ENCODE measurements at places on chromosomes 7 and 10.

DNA sequence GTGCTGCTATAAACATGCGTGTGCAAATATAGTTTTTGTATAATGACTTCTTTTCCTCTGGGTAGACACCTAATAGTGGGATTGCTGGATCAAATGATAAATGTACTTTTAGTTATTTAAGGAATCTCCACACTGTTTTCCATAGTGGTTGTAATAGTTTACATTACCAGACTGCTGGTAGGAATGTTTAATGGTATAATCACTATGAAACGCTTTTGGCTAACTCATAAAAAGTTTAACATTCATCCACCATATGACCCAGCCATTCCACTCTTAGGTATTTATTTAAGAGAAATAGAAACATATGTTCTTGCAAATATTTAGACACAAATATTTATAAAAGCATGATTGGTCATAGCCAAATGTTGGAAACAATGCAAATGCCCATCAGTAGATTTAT is 32.1 kb upstream of the TFEC start:
- no peak for DNase-seq

GRCh38 chr10:60870416-60870728 is 73.6 kb downstream of the RHOBTB1 start:
- DNase-seq, result no peak

DNA sequence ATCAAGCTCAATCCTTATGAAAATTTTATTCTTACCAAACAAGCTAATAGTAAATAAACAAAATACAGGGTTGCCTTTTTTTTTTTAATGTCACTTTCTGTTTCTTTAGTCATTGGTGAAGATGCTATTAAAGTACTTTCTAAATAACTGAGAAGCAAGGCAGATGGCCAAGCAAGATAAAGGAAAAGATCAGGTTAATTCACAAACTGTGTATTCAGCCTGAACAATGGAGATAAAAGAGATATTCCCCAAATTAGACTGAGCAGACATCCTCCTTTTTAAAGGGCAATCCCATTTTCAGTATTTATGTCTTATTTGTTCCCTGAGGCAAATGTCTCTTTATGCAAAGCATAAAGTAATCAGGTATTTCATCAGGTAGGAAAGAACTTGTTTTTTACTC is 23.1 kb upstream of the XRCC2 start:
- no peak for DNase-seq

GRCh38 chr7:74013539-74014272 is 14.3 kb upstream of the ELN start:
- no peak for DNase-seq

GRCh38 chr10:80187060-80187459 is 18.3 kb downstream of the ANXA11 start:
- no peak for DNase-seq

DNA sequence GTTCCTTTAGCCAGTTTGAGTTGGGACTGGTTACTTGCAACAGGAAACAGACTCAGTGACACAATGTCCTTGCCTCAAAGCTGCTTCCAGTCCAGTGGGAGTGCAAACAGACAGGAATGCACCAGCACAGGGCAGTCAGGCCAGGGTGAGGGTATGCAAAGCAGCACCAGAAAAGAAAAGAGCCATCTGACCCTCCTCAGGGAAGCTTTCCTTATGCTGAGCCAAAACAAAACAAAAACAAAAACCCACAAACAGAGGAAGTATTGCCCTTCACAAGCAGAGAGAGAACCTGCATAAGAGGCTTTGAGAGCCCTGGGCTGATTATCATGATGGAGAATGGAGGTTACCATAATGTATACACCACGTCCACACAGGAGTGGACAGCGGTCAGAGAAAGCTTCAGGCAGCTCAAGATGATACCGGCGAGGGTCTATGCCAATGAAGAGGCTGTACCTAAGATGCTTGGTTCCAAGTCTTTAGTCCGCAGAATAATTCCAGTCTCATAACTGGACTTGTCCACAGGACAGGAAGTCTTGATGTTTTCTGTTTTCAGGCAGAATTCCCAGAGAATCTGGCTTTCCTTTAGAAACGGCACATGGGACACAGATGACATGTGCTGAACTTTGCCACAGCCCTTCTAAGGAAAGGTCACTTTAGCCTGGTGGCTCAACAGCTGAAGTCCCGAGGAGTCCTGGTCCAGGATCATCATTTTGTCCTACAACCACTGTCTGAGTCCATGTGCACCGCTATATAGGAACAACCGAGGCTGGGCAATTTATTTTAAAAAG is 263.3 kb downstream of the TNS3 start:
- no peak for DNase-seq

DNA sequence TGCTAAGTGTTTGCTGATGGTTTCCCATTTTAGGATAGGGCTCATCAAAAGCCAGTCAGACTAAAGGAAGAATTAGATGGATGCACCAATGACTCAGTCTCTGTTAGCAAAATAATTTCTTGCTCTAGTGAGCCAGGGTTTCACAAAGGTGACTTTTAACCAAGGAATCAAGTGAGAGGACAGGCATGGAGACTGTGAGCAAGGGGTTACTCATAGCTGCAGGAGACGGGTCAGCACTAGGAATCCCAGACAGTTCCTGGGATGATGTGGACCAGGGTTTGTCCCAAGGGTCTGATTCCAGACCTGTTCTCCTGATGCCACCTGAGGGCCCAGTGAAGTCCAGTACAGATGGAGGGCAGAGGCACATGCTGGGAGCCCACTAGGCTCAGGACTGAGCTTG is 138.1 kb downstream of the NOC3L start:
- DNase-seq, result no peak

- no peak for DNase-seq
Observed at GRCh38 chr7:21066221-21066620, 279.5 kb upstream of the SP8 start.

DNA sequence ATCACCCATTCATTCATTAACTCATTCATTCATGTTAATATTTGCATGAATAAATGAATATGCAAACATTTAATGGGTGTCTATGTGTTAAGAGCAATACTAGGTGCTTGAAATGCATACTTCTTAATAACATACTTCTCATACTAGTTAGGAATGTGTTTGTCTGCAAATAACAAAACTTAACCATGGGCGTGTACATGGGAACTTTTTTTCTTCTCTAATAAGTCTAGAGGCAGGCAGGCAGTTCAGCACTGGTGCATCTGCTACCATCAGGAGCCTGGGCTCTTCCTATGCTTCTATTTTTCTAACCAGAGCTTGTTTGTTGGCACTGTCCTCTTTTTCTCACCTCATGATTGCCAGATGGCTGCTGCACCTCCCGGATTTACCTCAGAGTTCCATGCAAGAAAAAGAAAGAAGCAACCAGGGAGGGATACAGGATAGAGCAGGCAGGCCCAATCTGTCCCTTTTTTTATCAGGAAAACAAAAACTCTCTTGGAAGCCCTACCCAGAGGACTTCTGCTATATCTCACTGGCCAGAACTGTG is 22.7 kb downstream of the CDHR3 start:
- DNase-seq, result no peak

DNA sequence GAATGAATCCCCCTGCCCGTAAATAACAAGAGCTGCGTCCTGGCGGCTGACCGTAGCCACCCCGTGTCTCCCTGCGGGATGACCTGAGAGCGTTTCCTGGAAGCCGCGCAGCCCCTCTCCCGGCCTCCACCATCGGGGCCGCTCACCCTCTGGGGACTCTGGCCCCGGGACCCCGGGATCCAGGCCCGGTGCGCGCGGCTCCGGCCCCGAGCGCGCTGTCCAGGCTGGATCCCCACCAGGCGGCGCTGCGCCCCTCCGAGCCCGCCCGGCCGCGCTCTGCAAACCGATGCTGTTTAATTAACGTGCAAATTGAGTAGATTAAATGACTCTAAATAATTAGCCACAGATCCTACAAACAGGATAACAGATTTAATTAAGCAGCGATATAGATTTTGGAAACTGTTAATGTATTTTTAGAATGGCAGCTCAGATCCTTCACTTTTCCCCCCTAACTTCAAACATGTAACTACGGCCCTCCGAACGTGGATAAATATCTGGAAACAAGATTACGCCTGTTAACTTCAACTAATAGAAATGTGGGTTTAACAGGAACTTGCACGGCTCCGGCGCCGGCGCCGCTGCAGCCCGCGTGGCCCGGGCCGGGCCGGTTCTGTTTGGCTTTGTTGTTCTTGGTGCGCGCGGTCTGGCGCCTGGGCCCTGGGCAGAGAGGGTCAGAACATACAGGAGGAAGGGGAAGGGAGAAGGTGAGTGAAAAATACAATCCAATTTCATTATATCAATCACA is 7.1 kb upstream of the UNCX start:
- peak; percentile 46 for DNase-seq

DNA sequence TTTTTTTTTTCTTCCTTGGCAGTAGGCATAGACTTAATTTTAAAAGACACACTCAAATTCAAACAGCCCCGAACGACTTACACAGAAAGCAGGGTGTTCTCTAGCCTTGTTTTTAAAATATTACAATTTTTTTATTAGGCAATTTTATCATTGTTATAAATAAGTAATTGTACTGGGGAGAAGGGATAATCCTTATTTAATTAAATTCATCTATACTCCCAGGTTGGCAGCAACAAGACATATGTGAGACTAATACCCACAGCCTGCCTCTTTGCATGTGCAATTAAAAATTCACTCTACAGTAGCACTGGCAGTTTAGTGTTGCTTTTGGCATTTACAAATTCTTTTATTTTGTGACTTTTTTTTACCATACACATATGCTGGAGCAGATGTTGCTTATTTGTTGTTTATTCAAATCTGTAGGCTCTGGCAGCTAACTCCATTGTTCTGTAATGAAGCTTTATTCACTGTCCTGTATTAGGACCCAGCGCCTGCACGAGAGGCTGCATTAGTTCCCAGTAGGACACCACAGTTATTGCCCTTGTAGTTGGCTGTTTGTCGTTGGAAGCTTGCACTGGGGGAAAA is 84.9 kb upstream of the PPP1R17 start:
- DNase-seq, result no peak

DNA sequence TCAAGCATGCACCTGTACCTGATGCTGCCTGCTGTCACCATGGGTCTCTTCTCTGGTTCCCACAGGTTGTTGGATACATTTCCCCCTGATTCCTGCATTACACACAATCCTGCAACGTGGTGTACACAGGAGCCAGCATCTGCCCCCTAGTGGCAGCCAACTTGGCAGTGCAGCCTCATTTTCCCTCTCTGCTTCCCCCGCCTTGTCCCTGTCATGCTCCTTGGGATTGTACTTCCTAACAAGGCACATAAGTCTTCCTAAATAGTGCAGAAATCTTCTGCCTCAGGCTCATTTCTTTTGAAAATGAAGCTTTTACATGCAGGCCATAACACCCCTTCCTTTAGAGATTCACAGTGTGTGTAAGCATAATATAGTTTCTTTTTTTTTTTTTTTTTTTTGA is 387.5 kb downstream of the CCSER2 start:
- DNase-seq, result peak; percentile 4

GRCh38 chr7:72266771-72267170 is 145.4 kb downstream of the CALN1 start:
- no peak for DNase-seq

DNA sequence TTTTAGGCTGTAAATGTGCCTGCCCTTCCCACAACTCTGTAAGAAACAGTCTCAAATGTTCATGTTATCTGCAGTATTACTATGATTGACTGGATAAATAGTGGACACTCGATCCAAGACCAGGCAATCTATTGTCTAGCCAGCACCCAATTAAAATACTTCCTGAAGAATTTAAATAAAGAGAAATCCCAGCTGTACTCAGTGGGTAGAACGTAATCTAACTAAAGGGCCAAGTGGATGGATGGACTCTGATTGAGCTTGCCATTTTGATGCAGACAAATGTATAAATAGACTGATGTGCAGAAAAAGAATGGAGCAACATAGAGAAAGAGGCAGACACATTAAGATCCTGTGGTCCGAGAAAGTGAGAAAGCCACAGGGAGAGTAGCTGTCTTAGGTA is 158.0 kb downstream of the IPMK start:
- no peak for DNase-seq

DNA sequence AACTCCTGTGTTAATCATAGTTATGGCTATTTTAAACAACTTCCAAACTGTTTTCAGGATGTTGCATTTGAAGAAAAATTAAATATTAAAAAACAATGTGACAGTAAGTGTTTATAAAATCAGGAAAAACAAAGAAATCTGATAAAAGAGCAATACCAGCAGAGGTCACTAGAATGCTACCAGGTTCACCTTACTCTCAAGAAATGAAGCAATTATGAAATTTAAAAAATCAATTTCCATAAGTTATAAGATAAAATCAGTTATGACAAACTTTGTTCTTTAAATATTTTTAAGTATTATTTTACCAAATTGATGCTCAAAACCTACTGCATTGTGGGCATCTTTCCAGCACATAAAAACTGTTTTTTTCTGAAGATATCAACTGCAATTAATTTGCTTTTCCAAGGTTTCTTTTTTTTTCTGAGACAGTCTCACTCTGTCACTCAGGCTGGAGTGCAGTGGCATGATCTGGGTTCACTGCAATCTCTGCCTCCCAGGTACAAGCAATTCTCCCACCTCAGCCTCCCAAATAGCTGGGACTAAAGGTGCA is 50.7 kb upstream of the RHEB start:
- no peak for DNase-seq

- DNase-seq, result no peak
Observed at GRCh38 chr7:28688651-28689050, 269.5 kb downstream of the TRIL start.

- DNase-seq, result peak; percentile 1
Observed at GRCh38 chr10:27998178-27998953, 513 bp downstream of the ODAD2 start.

- DNase-seq, result no peak
Observed at GRCh38 chr10:76324283-76324682, 892.9 kb downstream of the LRMDA start.

DNA sequence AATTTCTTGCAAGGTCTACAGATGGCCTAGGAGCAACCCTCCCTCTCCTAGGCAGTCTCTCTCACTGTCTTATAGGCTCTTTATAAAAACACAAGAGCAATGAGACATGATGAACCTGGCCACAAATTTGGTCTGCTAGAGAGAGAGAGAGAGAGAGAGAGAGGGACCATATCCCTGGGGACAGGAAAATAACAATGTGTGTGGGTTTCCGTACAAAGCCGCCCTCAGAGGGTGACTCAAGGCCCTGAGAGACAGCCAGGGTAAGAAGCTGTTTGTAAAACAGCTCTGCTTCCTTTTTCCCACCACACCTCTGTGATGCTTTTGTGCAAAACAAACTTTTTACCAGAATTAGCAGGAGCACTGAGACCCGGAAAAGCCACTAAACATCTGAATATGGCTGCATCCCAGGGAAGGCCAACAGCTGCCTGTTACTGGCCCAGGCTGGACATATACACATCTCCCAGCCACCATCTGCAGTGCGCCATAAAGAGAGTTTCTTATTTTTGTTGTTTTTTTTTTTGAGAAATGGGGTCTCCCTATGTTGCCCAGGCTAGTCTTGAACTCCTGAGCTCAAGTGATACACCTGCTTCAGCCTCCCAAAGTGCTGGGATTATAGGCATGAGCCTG is 18.4 kb downstream of the GIMAP5 start:
- DNase-seq, result no peak

GRCh38 chr7:405489-406211 is 114.0 kb downstream of the PDGFA start:
- DNase-seq, result no peak

GRCh38 chr10:87753995-87754866 is 63.8 kb downstream of the ATAD1 start:
- DNase-seq, result no peak

- no peak for DNase-seq
Observed at GRCh38 chr10:114061789-114062188, 18.1 kb downstream of the ADRB1 start.

GRCh38 chr7:81594767-81595166 is 175.1 kb downstream of the HGF start:
- DNase-seq, result no peak
